ENCODE measurements at places on chromosomes 2 and 18. TPM values are rescaled to one million over a fixed set of nuclear protein-coding genes. Genes with fewer than 3 reads are reported as not detected.

Gene SP110
- 6.5 TPM for total RNA-seq

Gene ACOXL
- total RNA-seq, result not detected

Gene IL37
- total RNA-seq, result not detected

Gene RFTN2
- total RNA-seq, result 0.58 TPM

Gene CYP26B1
- total RNA-seq, result 0.19 TPM

Gene MRPL44
- 29.6 TPM for total RNA-seq

Gene ZC3H6
- 5.1 TPM for total RNA-seq

Gene LCT
- under 0.01 TPM for total RNA-seq

Gene CD8A
- total RNA-seq, result not detected

Gene CRYGC
- not detected for total RNA-seq

Gene GAD1
- total RNA-seq, result under 0.01 TPM

Gene DYNAP
- not detected for total RNA-seq

Gene AFF3
- 2.0 TPM for total RNA-seq

Gene POTEI
- under 0.01 TPM for total RNA-seq

Gene SERPINB4
- total RNA-seq, result not detected

Gene CD207
- not detected for total RNA-seq

Gene LONRF2
- total RNA-seq, result under 0.01 TPM

Gene CHN1
- total RNA-seq, result 6.8 TPM

Gene OXER1
- not detected for total RNA-seq

Gene TBR1
- not detected for total RNA-seq

Gene TFCP2L1
- 0.19 TPM for total RNA-seq

Gene ZNF2
- 13.2 TPM for total RNA-seq

Gene SEMA4F
- total RNA-seq, result 8.1 TPM

Gene INHA
- not detected for total RNA-seq

Gene CCDC102B
- 46.2 TPM for total RNA-seq

Gene TLX2
- total RNA-seq, result under 0.01 TPM

Gene STARD6
- 0.28 TPM for total RNA-seq

Gene PECR
- 16.9 TPM for total RNA-seq

Gene LYG1
- 0.85 TPM for total RNA-seq

Gene CRYGD
- not detected for total RNA-seq

All from regular cardiac myocyte (primary cell).